Activated naive CD4-positive, alpha-beta T cell treated with anti-CD3 and anti-CD28 coated beads, Interleukin-2, amount 10 ng/mL, durations not matched to agents 7 days and 5 days (primary cell): ENCODE measurements at places on chromosomes 5 and 9.
A peak's percentile ranks its signal among the peaks of the same experiment; 100 is the strongest.

DNA sequence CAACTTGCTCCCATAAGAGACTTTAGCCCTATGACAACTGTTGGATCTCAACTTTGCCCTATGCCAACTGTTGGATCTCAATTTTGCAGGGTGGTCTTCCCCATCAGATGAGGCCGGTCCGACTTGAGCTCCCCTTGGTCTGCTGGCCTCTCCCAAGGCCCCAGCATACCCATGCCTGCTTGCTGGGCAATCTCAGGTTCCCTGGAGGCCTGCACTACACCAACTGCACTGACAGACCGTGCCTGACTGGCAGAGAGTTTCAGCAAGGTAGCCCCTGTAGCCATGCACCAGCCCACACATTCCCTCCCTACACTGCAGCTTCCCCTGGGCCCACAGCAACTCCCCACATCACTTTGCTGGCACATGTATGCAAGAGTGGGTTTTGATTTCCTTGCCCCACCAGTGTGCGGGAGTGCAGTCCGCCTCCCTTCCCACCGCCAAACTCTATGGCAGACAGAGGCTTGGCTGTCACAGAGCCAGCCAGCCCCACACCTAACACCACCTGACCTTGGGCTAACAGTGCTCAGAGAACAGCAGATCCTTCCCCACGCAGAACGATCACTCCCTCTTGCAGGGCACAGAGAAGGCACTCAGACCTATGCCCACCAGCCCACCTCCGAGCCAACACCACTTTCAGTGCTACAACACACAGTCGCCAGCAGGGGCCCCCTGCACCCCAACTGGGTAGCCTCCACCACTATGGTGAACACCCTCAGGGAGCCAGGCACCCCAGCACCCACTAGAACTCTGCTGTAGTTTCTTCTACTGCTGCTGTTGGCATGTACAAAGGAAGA is 279.9 kb upstream of the COX7C start:
- H3K27ac ChIP-seq: no peak overlapping the region
- no peak for DNase-seq
- no peaks in the 10 kb centered on the region for H3K4me1 ChIP-seq
- no peaks in the 10 kb centered on the region for H3K27me3 ChIP-seq
- no peak overlapping the region for H3K4me3 ChIP-seq

GRCh38 chr5:176166427-176166826 is 71.8 kb upstream of the SIMC1 start:
- H3K4me3 ChIP-seq: no peak overlapping the region
- peaks cover 18% of the 10 kb centered on the region for H3K27me3 ChIP-seq
- H3K4me1 ChIP-seq: no peaks in the 10 kb centered on the region
- DNase-seq: no peak

- H3K36me3 ChIP-seq: peaks cover 32% of the 10 kb centered on the region
- H3K27me3 ChIP-seq: no peaks in the 10 kb centered on the region
- H3K4me1 ChIP-seq: peaks cover 91% of the 10 kb centered on the region
- peak overlapping the region; percentile 89 for H3K27ac ChIP-seq
- peak; percentile 73 for DNase-seq
- peak overlapping the region; percentile 82 for H3K4me3 ChIP-seq
Measured at GRCh38 chr5:142012186-142012785, 541 bp downstream of the GNPDA1 start.

- no peaks in the 10 kb centered on the region for H3K27me3 ChIP-seq
- H3K4me1 ChIP-seq: no peaks in the 10 kb centered on the region
- DNase-seq: no peak
Measured at GRCh38 chr5:125257057-125257972, 510.9 kb upstream of the ZNF608 start.

DNA sequence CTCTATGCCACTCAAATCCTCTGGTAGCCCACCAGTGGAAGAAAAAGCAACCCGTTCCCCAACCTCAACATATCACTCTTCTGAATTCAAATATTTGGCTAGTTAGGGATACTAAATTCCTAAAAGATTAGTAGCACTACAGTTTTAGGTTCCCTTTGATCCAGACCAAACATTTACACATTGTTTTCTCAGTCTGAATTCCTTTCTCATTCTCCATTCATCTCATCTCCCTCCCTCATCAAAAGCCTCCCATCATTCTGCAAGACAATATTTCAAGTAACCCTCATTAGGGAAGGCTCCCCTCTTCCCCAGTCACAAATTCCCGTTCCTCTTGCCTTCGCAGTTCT is 26.3 kb downstream of the ADAM19 start:
- H3K4me1 ChIP-seq: peaks cover 85% of the 10 kb centered on the region
- peak overlapping the region; percentile 5 for H3K4me3 ChIP-seq
- H3K27me3 ChIP-seq: no peaks in the 10 kb centered on the region
- DNase-seq: no peak

DNA sequence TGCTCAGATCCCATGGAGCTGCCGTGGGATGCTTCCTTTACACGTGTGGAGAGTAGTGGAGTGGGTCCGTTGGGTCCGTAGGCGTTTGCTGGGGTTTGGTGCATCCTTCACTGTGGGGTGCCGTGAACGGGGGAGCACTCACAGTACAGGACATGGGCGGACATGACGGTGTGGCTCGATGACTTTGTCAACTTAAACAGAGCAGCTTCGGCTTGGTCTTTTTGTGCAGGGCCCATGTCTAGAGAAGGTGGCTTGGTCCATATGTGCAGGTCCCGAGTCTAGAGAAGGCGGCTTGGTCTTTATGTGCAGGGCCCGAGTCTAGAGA is 26.4 kb upstream of the EXOC3 start:
- DNase-seq: no peak
- H3K27ac ChIP-seq: no peak overlapping the region
- H3K4me1 ChIP-seq: peaks cover 8% of the 10 kb centered on the region

- no peaks in the 10 kb centered on the region for H3K36me3 ChIP-seq
- no peaks in the 10 kb centered on the region for H3K27me3 ChIP-seq
- H3K27ac ChIP-seq: no peak overlapping the region
- no peak for DNase-seq
- no peak overlapping the region for H3K4me3 ChIP-seq
Measured at GRCh38 chr9:74858751-74859414, 28.8 kb downstream of the TRPM6 start.

GRCh38 chr9:135300346-135301141 is 179.0 kb upstream of the PPP1R26 start:
- no peaks in the 10 kb centered on the region for H3K36me3 ChIP-seq
- H3K4me3 ChIP-seq: no peak overlapping the region
- no peak overlapping the region for H3K27ac ChIP-seq
- DNase-seq: no peak
- H3K4me1 ChIP-seq: no peaks in the 10 kb centered on the region
